ENCODE measurements at places on chromosomes 4 and X.

DNA sequence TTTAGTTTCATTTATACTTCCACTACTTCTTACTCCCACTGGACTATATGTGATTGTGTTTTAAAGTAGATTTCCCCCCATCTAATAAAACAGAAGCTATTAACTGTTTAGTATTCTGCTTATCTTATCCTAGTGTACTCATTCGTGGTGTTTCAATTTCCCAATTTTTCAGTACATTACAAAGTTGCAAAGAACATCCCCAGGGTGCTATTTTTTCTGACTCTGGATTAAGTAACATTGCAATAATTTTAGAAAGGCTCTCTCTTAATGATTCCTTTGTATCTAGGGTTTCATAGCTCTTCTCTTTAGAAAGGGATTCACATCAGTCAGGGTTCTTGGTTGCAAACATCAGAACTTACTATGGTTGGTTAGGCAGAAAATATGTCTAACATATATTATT is 317.9 kb upstream of the DIPK2B start:
- no peak for DNase-seq

- no peak for DNase-seq
Observed at GRCh38 chr4:10124167-10124930, 7.8 kb upstream of the WDR1 start.

DNA sequence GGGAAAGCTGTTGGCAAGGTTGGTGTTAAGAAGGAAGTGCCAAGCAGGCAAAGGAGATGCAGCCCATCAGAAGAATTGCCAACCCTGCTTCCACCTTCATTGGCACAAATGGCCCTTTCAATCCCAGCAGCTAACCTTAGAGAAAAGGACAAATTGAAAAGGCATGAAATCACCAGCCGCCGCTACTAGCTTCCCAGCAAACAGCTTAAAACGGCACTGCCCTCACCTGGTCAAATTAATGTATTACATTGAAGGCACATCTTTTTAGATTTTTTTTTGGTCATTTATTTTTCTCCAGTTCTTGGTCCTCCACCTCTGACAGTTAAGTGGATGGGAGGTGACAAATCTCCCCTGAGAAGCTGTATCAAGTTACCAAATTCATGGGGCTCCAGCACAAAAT is 51.0 kb upstream of the NHSL2 start:
- no peak for DNase-seq

GRCh38 chrX:110665223-110666002 is 130.2 kb downstream of the CHRDL1 start:
- DNase-seq: no peak

- no peak for DNase-seq
Observed at GRCh38 chrX:8847360-8847759, 46.2 kb upstream of the FAM9A start.

GRCh38 chr4:1347410-1347864 is 429 bp downstream of the UVSSA start:
- peak; percentile 63 for DNase-seq

- DNase-seq: no peak
Observed at GRCh38 chr4:55729351-55730279, 90.0 kb upstream of the EXOC1L start.

- no peak for DNase-seq
Observed at GRCh38 chr4:8590546-8590880, 2.1 kb upstream of the CPZ start.

DNA sequence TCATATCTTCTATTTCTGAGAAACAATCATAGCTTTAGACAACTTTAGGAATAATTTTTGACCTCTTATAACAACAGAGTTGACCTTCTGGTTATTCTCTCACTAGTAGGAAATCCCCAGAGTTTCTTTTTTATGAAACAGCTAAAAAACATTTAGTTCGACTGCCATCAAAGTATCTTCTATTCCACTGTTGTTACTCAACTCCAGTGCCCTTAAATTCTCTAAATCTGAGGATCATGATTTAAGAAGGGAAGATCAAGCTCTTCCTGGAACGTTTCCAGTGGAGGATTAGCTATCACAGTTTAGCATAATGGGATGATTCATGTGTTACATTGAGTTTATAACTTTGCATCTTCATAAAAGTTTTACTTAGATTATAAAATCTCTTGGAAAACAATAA is 134.9 kb upstream of the VEGFC start:
- DNase-seq: no peak

DNA sequence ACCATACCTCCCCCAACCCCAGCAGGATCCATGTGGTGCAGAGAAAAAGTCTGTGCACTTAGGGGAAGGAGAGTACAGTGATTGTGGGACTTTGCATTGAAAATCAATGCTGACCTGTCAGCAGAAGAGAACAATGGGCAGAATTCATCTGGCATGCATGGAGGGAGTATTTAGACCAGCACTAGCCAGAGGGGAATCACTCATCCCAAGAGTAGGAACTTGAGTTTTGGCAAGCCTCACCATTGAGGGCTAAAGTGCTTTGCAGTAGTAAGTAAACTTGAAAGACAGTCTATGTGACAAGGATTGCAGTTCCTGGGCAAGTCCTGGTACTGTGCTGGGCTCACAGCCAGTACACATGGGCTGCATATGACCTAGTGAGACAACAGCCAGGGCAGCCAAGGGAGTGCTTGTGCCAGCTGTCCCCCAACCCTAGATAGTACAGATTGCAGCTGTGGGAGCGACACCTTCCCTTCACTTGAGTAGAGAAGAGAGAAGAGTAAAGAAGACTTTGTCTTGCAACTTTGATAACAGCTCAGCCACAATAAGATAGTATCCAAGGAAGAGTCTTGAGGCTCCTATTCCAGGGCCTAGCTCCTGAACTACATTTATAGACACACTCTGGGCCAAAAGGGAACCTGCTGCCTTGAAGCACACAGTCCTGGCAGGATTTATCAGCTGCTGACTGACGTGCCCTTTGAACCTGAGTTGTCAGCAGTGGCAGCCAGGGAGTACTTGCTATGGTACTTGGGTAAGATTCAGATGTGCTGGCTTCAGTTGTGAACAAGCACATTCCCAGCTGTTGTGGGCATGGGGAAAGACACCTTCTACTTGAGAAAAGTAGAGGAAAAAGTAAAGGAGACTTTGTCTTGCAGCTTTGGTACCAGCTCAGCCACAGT is 48.7 kb downstream of the HDX start:
- DNase-seq: no peak

- DNase-seq: no peak
Observed at GRCh38 chrX:148185631-148186030, 204.5 kb downstream of the FMR1NB start.

DNA sequence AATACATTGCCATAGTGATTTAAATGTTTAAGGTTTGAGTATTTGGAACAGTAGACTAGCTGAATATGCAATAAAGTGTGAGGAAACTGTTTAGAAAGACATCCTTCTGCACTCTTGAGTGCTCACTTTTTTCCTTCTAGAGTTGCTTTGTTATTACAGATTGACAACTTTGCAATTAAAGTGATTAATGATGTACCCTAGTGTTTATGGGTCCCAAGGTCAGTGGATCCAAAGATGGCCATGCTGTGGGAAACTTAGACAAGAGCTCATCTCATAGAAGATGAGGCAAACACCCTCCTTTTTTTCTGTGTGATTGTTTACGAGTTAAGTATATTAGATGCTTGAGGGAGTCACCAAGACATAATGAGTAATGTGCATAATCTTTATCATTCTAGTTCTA is 118.8 kb downstream of the PDLIM5 start:
- DNase-seq: no peak

DNA sequence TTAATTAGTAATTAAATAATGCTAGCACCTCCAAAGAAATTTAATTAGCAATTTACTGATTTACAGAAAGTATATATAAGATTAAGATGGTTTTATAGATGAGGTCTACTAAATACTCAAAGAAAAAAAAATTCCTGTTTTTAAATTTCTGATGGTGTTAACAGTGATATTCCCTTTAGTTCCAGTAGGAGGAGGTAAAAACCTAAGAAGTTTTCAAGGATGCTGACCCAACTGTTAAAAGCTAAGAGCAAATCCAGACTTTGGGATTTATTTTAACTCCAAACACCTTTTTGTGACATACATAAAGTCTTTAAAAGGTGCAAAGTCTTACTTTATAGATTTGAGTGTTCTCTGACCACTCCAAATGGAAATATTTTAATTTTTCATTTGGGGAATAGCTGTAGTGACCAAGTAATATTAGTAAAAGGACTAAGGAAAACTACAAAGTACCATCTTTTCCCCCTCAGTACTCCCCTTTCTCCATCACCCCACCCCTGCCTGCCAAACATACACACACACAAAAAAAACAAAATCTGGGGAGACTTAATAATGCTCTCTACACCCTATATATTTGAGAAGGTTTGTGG is 34.2 kb upstream of the CSN1S1 start:
- DNase-seq: no peak

GRCh38 chr4:3338321-3338838 is 45.6 kb downstream of the RGS12 start:
- no peak for DNase-seq

GRCh38 chr4:41079881-41080560 is 134.3 kb downstream of the APBB2 start:
- no peak for DNase-seq

DNA sequence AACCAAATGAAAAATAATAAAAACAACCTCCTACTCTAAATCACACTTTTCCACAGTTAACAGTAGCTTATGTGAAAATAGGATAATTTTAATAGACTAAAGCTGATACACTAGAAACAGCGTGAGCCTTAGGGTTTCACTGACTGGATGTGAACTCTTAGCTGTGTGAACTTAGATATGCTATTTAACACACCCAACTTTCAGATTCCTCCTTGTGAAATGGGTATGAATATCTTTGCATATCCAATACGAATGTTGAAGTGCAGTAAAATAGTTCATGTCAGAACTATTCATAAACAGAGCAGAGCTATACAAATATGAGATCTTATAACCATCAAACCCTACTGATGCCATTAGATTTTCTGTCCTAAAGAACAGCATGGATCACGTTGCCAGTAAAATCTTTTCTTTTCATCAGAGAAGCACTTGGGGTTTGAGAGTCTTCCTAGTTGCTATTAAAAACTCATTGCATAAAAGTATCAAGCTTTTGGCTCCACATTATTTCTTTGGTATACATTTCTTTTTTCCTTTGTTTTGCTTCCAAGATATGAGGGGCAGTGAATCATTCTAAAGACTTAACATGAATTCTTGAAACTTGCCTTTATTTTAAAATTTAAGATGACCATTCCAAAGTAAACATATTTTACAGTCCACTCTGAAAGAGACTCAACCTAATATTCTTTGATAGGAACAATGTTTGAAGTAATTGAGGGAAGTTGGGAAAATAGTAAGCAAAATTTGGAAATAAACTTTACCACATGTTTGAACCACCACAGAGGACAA is 102.4 kb downstream of the CPE start:
- DNase-seq: no peak

- no peak for DNase-seq
Observed at GRCh38 chr4:140242357-140243277, 88.6 kb upstream of the MAML3 start.

- DNase-seq: peak; percentile 93
Observed at GRCh38 chr4:39181905-39182638, at the start of gene WDR19. TSS of gene WDR19 (plus strand) at chr4:39182529. CDS start at chr4:39182558, 29 bp downstream.

DNA sequence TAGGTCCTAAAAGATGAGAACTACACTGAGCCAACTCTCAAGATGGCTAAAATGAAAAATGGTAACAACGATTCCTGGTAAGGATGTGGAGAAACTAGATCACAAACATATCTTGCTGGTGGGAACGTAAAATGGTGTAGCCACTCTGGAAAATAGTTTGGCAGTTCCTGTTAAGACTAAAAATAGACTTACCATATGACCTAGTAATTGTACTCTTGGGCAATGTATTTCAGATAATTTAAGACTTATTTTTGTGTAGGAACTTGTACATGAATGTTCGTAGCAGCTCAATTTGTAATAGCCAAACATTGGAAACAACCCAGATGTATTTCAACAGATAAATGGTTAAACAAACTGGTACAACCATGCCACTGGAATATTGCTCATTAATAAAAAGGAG is 106.2 kb downstream of the HDAC8 start:
- DNase-seq: no peak

- no peak for DNase-seq
Observed at GRCh38 chr4:79366422-79366821, 40.6 kb upstream of the NAA11 start.

DNA sequence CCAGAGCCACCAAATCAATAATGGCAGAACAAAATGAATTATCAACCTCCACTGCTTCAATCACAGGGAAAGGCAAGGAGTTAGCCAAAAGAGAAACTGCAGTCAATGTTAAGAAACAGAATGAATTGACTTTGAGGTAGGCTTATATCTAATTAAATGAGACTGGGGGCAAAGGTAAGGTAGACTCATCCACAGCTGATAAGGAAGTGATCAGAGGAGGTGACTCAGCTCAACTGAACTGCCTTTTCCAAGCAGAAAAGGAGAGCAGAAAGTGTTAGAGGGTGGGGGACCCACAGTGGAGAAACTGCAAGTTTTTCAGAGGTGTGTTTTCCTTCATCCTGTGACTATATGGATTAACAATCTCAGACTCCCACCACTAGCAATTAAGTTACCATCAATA is 345.8 kb upstream of the PPARGC1A start:
- DNase-seq: no peak

- DNase-seq: no peak
Observed at GRCh38 chrX:9393571-9393970, 71.3 kb upstream of the TBL1X start.

DNA sequence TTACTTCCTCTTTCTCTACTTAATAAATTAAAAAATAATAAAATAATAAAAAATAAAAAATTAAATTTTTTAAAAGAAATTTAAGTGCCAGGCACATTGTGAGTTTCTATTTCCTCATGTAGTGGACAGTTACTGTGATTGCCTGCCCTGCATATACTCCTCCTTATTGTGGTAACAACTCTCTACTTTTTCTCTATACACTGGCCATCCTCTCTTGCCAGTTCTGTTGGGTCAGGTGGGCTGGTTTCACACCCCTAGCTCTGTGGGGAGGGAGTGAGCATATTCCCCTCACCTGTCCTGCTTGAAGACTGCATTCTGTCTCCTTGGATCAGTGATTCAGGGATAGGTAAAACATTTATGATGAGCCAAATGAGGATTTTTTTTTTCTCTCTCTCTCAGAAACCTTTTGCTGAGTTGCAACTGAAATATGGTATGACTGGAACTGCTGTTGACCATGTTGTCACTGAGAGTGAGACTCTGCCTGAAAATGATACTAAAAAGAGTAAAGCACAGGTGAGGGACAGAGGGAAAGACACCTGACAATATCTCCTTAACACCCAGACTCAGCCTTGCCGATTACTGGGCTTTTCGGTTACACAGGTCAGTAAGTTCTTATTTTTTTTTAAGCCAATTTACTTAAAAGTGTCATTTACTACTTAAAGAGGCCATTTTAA is 37.2 kb downstream of the CXXC4 start:
- no peak for DNase-seq
